ENCODE measurements at places on chromosomes 4 and X.

DNA sequence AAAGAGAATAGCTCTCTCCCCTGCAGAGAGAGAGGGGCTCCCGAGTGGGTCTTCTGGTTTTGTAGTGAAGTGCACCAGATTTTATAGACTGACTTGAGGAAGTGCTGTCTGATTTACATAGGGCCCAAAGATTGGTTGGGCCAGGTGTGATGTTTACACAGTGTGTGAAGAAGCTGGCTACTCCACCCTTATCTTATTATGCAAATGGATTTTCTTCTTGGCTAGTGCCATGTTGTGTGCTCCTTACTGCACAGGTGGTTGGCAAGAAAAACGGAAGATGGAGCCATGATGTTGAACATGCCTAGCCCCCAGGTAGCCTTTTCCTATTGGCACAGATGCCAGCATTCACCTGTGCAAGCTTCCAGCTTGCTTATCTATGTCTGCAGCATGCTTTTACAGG lies 112.4 kb upstream of the ARHGAP24 start:
- DNase-seq: no peak

DNA sequence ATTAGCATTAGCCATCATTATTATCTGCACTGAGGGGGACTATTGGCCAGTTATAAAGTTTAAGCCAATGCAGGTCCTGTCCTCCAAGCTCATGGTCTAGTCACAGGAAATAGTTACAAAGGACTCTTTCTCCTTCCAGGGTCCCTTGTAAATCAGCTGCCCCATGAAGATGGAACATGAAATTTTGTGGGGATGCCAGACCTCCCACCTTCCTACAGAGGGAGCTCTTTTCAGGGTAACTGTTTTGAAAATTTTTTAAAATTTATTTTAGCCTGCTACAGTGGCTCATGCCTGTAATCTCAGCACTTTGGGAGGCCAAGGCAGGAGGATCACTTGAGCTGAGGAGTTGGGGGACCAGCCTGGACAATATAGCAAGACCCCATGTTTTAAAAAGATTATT lies 124.4 kb upstream of the SLC34A2 start:
- no peak for DNase-seq

DNA sequence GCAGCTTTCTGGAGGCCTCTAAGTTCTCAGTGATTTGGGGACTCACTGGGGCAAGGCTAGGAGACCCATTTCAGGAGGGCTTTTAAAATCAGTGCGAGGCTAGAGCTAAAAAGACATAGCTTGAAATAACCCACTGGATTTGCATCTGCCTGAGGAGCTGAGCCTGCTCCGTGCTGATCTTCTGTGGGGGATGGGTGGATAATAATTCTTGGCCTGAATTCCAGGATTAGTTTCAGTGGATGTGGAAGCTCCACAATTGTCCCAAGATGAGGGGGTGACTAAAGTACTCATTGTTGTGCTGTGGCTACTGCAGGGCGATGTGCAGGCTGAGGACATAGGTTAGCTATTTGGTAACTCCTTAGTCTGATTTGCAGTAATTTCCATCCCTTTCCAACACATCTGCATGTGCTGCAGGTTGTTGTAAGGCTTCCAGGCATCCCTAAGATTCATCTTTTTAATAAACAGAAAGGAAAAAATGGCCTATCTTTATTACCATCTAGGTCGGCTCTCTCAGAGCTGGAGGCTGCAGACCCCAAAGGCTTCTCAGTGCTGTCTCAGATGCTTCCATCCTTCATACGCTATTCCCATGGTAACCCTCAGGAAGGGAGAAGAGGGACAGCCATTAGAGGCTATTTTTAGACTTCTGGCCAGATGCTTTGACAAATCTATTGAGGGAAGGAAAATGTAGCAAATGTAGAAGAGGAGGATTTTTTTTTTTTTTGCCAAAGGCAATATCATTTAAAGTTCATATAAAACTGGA lies 63.4 kb downstream of the GRXCR1 start:
- no peak for DNase-seq

GRCh38 chrX:149643496-149643895 lies 11.9 kb upstream of the TMEM185A start:
- DNase-seq: no peak

DNA sequence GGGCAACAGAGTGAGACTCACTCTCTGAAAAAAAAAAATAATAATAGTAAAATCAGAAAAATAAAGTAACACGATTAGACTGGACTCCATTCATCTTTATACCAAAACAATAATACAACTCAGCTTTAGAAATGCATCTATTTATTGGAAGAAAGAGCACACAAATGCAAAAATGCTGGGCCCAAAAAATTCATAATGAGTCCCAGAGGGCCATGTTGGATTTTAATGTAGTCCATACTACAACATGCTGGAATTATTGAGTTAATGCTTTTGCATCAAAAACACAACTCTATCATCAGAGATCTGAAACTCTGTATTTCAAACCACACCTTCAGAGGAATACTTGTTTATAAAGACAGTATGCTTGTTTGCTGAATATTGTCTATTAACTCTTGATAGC lies 1614.7 kb downstream of the STIM2 start:
- DNase-seq: no peak

DNA sequence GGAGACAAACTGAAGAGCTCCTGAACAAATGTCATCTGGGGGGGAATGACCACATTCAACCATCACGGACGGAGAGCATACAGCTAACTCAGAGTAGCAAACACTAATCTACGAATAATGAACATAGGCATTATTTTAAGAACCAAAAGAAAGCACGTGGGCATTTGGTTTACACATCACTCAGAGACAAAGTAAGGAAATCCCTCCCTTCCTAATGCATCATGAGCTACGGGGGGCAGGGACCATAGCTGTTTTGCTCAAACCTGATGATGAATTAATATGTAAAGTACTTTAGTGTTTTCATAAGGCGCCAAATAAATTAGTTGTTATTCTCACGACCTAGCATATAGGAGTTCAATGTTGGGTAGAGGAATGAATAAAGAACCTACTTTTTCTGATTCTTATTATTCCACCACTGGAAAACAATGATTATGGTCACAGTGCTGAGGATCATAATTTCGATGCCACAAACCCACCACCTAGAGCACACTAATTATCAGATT lies 11.7 kb upstream of the TMEM156 start:
- DNase-seq: no peak

DNA sequence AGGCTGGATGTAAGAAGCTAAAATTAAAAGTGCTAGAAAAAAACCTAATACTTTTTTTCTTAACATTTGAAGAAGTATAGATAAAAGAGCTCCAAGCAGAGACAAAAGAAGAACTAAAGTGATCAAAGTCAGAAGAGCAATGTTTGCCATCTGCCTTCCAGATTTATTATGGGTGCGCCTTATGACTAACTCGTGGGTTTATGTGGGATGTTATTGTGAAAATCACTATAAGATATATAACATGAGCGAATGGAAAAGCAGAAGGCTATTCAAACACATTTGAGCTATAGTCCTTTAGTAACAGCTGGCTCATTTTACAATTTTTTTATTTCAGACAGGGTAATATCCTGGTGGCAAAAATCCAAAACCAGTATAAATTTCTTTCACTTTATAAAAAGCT lies 1040.7 kb downstream of the RAPGEF2 start:
- no peak for DNase-seq

DNA sequence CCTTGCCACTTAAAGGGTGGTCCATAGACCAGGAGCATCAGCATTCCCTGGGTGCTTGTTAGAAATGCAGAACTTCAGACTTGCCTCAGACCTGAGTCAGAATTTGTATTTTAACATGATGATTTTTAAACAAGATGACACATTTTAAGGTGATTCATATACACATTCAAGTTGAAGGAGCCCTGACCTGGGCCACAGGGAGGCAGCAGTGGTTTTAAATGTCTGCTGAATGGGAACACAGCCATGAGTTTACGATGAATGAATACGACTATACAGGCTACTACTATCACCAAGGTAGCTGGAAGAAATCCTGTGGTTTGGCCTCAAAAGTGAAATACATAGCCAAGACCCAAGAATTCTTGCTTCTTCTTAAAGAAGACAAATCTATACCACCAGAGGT lies 2.9 kb downstream of the HDAC8 start:
- DNase-seq: no peak

GRCh38 chr4:95255396-95256107 lies 293.2 kb downstream of the UNC5C start:
- no peak for DNase-seq

- no peak for DNase-seq
Observed at GRCh38 chrX:149715468-149715867, 3.6 kb downstream of the MAGEA11 start.

DNA sequence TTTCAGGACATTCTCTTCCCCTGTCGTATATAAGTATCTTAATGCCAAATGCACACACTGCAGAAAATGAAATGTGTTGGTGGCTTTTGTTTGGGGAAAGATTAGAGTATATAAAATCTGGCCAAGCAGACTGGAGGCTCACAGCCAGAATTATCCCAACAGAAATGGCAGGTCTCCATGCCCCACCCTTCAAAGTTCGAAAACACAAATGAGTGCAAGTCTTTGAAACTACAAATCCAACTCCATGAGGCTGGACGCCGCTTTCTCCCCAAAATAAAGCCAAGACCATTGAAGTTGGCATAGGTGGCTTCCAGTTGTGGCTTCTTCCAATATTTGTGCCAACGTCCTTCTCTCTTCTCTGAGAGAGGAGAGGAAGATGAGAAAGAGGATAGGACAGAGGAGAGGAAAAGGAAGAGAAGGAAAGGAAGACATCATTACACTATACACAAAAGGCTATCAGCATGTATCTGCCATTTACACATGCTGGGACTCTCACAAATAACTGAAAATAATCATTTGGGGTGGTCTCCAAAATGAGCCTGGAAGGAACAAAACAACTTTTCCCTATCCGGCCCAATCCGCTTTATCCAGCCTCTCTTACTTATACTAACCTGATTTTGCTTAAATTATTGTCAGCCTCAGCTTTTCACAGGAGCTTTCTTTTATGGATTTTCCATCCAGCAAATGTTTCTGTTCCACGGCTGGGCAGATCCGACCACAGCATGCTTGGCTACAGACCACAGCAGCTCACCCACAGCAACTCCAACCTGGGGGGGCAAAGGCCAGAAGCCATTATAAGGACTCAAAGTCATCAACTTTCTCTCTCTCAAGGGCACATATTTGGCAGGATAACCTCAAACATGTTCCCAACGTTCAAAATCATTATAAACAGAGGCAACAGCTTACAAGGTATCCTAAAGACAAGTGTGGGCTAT lies 71.7 kb downstream of the APBB2 start:
- DNase-seq: no peak

- DNase-seq: no peak
Observed at GRCh38 chr4:159297091-159297490, 194.2 kb downstream of the RAPGEF2 start.

GRCh38 chrX:9847071-9847470 lies 60.8 kb downstream of the SHROOM2 start:
- DNase-seq: no peak

DNA sequence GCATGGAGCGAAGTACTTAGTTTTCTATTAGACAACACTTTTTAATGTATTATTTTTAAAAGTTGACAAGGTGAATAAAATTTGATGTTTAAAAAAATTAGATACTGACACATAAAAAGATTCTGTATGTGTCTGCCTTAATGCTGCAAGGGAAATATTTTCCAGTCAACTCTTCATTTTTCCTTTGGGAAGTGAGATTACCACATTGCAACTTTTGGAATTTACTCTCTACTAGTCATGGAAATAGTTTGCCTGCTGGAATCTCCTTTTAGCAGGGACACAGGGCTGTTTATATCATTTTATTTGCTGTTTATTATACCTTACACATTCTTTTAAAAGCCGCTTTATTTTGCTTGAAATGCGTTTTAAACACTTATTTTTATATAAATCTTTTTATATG lies 135.1 kb downstream of the MID1 start:
- DNase-seq: no peak

GRCh38 chr4:9735515-9735914 lies 45.9 kb upstream of the DRD5 start:
- DNase-seq: no peak

- DNase-seq: no peak
Observed at GRCh38 chrX:147228153-147228552, 413.6 kb upstream of the CXorf51A start.

- DNase-seq: no peak
Observed at GRCh38 chrX:72052415-72053090, 79.2 kb downstream of the RTL5 start.

DNA sequence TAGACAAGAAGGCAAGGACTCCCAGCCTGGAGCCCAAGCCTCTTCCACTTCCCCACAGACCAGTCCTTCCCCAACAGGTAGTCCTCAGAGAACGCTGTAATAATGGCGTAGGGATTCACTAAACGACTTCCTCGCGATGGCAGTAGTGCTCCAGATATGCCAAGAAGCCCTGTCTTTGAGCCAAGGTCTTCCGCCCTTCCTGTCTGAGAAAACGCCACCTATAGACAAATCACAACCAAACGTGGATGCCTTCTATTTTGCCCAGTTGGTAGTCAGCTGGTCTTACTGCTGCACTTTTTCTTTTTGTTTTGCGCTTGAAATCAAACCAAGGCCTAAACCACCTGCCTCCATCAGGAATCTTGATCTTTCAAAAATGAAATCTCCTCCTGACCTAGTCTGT lies 203.3 kb downstream of the OR13H1 start:
- DNase-seq: no peak

DNA sequence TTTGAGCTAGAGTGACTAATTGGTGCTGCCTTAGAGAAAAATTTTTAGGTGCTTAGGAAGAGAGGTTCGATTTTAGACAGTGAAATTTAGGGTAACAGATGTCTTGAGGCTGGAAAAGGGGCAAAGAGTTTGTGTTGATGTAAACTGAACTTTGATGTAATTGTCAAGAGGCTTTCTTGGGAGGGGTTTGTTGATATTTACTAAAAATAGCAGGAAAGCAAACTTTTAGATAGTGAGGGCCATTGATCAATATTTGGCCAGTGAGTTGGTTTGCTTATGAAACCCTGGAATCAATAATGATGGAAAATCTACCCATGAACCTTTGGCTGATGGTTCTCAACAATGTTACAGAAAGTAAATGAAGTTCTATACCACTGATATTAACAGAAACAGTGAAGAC lies 537.5 kb downstream of the KCNIP4 start:
- DNase-seq: no peak

- no peak for DNase-seq
Observed at GRCh38 chr4:154616731-154617130, 4.3 kb upstream of the FGG start.

DNA sequence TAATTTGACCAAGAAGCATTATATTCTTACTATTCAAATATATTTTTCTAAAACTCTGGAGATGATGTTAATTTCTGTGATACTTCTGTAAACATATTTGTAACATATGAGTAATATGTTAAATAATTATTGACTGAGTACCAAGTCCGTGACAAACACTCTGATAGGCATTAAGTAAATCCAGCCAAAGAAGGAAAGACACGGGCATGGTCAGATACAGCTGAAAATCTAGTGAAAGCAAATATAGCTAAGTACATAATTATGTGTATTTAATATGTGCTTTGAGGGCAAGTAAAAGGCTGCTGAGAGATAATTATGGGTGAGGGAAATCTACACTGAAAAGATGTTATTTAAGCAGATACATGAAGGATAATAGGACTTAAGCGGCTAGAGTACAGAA lies 1263.6 kb upstream of the ADGRL3 start:
- no peak for DNase-seq

- no peak for DNase-seq
Observed at GRCh38 chr4:94486372-94486801, 34.6 kb downstream of the PDLIM5 start.

Data from thoracic aorta (tissue), 2 donors.